Right forelimb (tissue), 1 donor: ENCODE measurements at places on chromosomes 4 and X.
A peak's percentile ranks its signal among the peaks of the same experiment; 100 is the strongest.

DNA sequence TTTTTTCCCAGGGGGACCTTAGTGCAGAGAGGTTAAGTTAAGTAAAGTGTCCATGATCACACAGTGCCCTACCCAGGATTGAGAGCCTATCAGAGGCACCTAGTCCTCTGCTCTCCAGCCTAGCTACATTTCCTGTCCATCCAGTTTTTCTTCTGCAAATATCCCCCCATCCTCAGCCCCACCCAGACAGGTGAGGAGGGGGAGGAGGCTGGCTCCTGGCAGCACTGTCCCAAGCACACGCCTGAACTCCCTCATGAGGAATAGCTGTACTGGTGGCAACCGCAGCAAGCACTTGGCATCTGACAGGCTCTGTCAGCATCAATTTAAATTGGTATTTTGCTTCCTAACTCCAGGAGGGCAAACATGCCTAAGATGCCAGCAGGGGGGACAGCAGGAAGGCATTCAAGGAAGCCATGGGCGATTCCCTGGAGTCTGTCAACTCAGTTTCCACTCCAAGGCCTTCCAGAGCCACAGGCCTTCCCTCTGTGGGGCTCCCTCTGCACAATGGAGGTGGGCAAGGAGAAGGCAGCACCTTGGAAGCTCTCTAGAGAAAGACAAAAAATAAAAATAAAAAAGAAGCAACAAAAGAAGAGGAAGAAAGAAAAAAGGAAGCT is 6.4 kb upstream of the FRMPD3 start:
- DNase-seq: no peak

DNA sequence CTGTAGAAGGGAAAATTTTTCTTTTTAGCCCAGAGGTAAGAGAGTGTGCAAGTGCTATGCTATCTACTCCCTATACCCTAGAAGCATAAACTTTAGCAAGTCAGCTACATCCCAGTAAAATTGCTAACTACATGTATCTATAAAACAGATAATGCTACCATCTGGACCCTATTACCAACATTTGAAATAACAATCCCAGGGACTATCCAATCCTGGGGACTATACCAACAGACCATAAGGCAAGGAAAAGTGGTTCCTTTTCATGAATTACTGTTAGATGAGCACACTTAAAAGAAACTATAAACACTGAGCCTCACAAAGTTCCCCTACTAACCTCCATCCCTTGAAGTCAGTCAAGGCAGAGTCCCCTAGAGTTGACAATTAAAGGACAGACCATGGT is 213.6 kb upstream of the VEGFC start:
- DNase-seq: no peak

DNA sequence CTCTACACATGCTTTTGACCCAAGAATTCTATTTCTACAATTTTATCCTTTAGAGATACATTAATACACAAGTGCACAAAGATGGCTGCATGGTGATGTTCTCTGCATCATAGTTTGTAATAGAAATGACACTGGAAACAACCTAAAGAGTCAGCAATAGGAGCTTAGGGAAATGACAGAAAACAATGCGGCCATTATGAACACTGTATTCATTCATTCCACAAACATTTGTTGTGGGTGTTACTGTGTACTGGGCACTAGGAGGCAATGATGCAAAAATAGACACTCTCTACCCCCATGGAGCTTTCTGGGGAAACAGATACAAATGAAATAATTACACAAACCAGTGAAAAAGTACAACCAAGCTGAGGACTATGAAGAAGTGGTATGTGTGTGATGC is 32.0 kb downstream of the IDS start:
- no peak for DNase-seq

- no peak for DNase-seq
These were observed 215.6 kb downstream of the GRIA3 start for GRCh38 chrX:123399709-123400108.

- DNase-seq: no peak
These were observed 51.4 kb upstream of the HHIP start for GRCh38 chr4:144594471-144594986.

- no peak for DNase-seq
These were observed 66.8 kb downstream of the SLC2A9 start for GRCh38 chr4:9954468-9954867.

DNA sequence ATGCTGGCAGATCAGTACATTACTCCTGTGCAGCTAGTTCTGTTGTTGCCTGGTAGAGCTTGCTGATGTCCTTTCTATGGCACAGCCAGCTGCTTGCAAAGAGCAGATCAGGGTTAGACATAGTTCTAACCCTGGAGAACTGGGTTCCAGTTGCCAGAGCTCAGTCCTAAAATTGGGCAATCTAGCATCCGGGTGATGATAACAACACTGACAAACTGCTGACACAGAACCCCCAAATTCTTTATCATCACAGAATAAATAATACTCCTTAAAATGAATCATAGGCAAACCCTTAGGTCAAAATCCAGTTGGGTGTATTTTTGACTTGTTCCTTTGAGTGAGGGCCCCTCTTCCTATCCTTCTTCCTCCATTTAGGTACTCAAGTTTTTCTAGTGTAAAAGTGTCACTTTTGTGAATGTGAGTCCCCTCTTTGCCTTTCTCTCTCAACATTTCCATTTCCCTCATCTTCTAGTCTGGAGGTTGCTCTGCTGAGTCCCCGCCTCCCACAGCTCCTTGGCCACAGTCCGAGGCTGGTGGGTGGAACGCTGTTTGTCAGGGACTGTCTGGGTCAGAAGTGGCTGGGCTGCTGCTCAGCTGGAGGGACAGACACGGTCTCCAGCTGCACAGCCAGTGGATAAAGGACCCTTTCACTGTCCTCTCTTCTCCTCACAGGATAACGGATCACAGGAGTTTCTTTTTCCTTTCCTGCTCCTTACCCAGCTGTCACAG is 93.6 kb upstream of the RASGEF1B start:
- DNase-seq: peak; percentile 70

- no peak for DNase-seq
These were observed 46.9 kb upstream of the PHKA2 start for GRCh38 chrX:19030805-19031204.

GRCh38 chrX:3962511-3963311 is 249.3 kb upstream of the PRKX start:
- no peak for DNase-seq

DNA sequence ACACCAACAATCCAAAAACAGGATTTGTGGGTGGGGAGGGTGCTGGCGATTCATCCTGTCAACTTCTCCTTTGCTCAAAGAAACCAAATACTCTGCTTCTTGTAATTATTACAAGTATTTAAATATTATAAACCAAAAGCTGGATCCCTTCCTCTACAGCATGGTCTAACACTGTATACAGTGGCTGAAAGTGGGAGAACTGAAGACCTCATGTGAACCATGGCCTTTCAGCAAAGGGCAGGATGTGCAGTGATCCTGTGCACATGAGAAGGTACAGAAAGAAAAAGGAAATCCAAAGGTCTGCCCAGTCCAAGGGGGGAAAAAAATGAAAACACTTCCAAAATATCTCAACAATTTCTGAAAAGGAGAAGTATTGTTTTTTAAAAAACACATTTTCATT is 5.3 kb upstream of the CXorf38 start:
- DNase-seq: no peak
